Liver (tissue), 10 donors: ENCODE measurements at places on chromosomes 12 and 14.

DNA sequence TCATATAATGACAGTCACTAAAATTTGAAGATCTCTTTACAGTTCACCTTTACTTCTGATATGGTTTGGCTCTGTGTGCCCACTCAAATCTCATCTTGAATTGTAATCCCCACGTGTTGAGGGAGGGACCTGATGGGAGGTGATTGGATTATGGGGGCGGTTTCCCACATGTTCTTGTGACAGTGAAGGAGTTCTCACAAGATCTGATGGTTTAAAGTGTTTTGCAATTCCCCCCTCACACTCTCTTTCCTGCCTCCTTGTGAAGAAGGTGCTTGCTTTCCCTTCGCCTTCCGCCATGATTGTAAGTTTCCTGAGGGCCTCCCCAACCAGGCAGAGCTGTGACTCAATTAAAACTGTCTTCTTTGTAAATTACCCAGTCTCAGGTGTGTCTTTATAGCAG, 27.3 kb upstream of the CD9 start:
- no peak for DNase-seq

GRCh38 chr12:4274396-4275015, 944 bp downstream of the CCND2 start:
- DNase-seq: no peak

DNA sequence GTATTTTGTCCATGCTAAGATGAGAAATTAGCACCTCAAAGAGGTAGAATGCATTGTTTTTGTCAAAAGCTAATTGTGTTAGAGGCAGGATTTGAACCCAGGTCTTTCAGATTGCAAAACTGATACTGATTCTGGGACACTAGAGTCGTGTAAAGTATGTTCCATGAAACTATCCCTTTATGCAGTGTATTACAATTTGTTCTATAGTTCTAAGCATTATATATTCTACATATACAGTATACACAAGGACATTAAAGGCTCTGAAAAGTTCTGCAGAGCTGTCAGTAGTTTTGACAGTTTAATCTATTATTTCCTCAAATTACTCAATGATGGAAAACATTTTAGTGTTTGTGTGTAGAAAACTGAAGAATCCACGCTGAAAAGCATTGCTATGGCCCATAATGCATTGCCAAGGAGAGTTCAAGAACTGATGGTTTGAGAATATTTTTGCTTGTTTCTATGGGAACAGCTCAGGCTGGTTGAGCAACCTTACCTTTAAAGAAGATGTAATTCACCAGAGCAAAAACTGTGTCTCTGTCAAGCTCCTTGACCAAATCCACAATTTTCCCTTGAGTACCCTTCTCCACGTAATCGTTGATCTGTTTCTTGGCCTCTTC, 6.2 kb downstream of the SERPINA1 start:
- no peak for DNase-seq

GRCh38 chr14:41505491-41505890, 101.2 kb upstream of the LRFN5 start:
- DNase-seq: no peak

DNA sequence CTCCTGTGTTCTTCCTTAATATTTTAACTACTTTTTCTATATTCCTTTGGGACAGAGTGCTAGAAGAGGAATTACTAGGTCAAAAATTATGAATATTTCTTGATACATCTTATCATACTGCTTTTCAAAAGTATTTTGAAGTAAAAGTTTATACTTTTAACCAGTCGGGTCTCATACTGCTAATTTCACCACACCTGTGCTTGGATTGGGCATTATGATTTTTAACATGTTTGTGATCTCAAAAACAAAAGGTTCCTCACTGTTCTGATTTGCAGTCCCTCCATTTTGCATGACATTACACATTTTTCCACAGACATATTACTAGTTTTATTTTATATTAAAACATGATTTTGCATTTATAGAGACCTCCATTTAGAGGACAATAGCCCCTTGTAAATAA, 32.9 kb downstream of the MRPL42 start:
- no peak for DNase-seq

- DNase-seq: no peak
Observed at GRCh38 chr14:33475623-33476022, 475.3 kb downstream of the EGLN3 start.

DNA sequence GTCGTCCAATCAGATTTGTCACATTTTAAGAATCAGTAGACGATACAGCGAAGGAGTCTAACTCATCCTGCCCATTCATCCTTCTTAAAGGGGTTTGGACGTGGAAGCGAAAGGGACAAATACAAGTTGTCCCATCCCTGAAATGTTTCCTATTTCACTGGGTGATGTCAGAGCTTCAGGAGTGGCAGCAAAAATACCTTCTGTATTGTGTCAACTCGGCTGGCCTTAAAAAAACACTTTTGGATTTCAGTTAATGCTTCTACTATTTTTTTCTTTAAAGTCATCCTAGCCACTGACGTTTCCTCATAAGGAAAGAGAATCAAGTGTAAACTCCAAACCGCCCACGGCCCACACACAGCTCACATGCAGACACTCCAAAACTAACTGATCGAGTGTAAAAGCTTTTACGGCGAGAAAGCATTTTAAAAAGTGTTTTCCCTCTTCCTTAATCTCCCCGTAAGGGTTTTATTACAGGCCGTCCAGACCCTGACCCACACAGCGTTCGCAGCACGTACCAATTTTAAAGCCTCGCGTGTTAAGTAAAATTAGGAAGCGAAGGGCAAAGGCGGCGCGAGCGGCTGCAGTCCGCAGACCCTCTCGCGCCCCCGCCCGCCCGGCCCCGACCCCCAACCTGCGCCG, 593 bp downstream of the CFL2 start:
- DNase-seq: no peak

- peak; percentile 76 for DNase-seq
Observed at GRCh38 chr14:91317381-91318308, 73.1 kb upstream of the GPR68 start.

DNA sequence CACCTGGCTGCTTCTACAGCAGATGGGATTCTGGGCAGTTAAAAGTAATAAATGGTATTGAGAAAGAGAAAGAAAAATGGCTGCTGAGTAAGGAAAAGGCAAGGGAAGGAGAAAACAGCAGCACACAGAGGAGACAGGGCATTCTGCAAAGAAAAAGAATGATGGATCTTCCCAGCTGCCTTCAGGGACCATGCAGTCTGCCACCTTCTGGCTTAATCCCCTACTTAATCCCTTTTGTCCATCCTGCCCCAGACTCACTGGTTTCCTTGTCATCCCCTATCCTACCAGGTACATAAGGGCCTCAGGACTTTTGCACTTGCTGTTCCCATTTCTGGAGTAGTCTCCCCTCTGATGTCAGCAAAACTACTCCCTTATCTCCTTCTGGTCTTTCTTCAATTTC, 107.6 kb downstream of the GAS2L3 start:
- no peak for DNase-seq

GRCh38 chr14:70416725-70417349, at the start of gene SYNJ2BP:
Gene SYNJ2BP (minus strand): TSS chr14:70417090. CDS start chr14:70416963, 127 bp downstream.
- peak; percentile 66 for DNase-seq

DNA sequence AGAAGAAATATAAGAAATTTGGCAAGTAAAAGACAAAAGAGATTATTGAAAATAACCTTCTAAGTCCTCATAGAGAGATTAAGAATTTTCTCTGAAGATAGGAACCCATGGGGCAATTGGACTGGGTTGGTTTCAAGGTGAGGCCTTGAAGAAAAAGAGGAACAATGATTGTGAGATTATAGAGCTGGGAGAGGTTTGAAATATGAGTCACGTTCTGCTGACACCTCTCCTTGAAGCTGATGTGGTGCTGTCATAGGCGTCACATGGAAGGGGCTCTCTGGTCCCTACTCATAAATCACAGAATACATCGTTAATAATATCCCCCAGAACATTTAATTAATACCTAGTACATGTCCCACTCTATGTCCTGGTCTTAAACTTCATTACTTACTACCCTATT, 227.6 kb upstream of the PDE3A start:
- DNase-seq: no peak

DNA sequence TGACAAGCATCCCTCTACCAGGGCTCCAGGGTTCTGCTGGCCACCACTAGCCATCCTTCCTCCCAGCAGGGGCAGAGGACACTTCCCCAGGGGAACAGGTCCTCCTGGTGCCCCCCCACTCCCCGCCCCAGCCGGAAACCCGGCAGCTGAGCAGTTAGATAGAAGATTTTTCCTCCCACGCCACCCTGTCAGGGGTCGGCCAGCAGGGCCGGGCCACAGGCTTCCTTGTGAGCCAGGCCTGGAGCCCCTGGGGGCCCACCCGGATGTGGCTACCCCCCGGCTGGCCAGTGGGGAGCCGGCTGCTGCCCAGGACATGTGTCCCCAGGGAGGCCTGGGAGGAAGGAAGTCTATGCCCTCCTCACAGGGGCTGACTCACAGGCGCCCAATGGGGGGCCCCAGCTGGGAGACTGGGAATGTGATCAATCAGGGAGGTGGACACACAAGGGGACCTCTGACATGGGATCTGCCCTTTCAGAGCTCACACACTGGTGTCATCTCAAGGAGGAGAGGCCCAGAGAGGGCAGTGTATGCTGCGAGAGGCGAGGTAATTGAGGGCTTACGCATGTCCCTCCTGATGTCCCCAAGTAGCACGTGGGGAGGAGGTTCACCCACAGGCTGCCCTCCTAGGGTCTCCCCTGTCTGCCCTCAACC, 4.2 kb downstream of the SH2B3 start:
- DNase-seq: no peak

- no peak for DNase-seq
Observed at GRCh38 chr12:79174626-79175025, 310.1 kb downstream of the SYT1 start.
